ENCODE measurements at places on chromosomes 3 and 15.

- no peak for DNase-seq
Measured at GRCh38 chr3:48528754-48529153, 24.8 kb upstream of the SHISA5 start.

DNA sequence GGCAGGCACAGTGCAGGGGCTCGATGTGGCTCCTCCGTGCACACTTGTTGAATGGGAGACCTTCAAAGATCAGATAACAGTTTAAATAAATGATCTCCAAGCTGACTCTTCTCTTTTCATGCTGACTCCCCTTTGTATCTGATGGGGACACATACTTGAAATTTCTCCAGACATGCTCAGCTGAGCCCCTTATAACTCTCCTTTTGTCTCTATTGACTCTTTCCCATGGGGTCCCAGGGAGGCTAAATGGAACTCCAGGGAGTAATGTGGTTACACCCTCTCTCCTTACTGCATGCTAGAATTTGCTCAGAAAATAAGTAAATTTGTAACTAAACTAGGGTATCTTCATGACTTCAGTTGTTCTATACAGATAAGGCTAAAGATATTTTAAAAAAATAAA is 48.2 kb upstream of the TM4SF4 start:
- DNase-seq: no peak

DNA sequence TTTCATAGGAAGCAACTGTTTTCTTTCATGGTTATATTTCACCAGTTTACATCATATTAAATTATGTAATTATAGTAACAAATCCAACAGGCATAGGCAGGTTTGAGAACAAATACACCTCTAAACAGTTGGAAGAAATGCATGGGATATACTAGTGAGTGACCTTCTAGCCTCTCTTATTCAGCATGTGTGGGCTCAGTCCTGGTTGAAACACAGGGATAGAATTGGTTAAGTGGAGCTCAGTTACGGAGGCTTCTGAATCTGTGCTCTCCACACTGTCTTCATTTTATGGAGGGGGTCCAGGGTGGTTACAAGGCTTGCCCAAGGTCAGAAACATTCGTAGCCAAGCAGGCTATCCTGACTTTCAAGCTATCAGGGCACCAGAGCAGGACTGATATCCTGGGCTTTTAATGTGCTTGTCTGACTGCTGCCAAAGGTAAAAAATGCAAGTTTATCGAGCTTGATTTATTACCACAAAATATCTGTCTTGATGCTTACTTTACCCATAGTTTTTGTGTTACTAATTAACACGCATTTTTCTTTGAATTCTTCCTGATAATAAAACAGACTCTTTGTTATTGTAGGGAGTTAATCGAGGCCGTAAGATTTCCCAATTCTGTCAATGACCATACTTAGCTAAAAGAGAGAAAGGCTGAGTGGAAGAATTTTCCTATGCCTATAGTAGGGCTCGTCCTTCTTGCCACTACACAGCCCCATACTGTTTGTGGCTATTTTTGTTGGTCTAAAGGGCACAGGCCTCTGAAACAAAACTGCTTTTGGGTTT is 89.6 kb downstream of the FILIP1L start:
- no peak for DNase-seq

- no peak for DNase-seq
Measured at GRCh38 chr3:113263020-113263419, 51.7 kb downstream of the BOC start.

DNA sequence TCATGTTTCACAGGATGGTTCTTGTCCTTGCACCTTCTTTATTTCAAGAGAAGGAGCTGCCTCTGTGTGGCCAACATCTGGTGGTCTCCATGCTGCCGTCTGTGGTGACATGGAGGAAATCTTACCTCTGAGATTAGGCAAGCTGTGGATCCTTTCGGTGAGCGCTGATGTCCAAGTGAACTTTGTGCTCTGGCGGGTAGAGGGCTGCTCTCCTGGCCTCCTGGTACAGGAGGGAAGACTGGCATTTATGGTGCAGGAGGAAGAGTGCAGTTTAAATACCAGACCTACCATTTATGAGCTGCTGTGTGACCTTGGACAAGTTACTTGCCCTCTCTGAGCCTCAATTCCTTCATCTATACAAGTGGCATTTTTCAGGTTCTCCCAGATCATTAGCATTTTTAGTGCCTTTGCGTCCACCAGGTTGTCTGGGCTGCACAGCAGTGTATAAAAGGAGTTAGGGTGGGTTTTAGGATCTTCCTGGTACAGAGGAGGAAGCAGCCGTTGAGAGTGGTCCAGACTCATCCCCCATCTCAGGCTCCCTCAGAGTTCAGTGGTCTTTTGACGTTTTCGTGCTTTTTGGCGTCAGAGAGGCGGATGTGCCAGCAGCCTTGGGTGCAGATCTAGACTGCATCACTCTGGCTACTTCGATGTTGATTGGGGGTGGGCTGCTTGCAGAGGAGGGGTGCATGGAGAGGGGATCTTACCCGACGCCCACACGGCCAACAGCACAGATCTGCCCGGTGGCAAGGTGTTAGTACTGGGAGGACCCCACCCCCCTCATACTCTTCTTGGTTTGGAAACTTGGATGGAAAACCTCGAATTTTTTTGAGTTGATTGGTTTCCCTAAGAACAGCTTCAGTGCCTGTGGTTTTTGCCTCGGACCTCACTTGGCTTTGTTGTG is 162.2 kb downstream of the ITPR1 start:
- no peak for DNase-seq

GRCh38 chr3:66816090-66816761 is 181.9 kb upstream of the KBTBD8 start:
- no peak for DNase-seq

GRCh38 chr3:146052056-146052790 is 108.8 kb downstream of the PLOD2 start:
- DNase-seq: no peak

- DNase-seq: no peak
Measured at GRCh38 chr3:1381647-1382036, 288.8 kb downstream of the CNTN6 start.

- no peak for DNase-seq
Measured at GRCh38 chr3:140363801-140364200, 314.1 kb upstream of the TRIM42 start.

DNA sequence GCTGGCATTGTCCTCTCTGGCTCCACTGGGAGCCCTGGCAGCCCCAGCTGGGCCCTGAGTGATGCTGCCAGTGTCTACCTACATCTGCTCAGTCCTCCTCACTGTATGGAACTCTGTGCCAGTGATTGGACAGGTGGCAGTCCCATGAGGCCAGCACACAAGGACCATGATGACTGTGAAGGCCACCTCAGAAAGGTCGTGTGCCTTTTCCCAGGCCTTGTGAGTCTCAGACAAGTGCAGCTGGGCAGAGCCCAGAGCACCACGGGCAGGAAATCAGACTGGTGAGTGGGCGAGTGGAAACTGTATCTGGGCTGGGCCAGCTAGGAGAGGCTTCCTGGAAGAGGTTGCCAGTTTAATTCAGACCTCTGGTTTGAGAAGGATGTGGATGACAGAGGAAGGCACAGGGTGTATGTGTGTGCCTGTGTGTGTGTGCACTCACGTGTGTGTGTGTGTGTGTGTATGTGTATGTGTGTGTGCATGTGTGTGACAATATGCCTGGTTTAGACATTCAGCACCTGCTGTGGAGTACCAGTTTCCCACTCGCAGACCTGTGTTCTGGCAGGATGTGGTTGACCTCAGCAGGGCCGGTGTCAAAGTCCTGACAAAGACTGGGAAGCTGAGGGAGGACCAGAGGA is 7.0 kb downstream of the MAPKAPK3 start:
- no peak for DNase-seq

- no peak for DNase-seq
Measured at GRCh38 chr3:132145833-132146232, 111.0 kb upstream of the CPNE4 start.

DNA sequence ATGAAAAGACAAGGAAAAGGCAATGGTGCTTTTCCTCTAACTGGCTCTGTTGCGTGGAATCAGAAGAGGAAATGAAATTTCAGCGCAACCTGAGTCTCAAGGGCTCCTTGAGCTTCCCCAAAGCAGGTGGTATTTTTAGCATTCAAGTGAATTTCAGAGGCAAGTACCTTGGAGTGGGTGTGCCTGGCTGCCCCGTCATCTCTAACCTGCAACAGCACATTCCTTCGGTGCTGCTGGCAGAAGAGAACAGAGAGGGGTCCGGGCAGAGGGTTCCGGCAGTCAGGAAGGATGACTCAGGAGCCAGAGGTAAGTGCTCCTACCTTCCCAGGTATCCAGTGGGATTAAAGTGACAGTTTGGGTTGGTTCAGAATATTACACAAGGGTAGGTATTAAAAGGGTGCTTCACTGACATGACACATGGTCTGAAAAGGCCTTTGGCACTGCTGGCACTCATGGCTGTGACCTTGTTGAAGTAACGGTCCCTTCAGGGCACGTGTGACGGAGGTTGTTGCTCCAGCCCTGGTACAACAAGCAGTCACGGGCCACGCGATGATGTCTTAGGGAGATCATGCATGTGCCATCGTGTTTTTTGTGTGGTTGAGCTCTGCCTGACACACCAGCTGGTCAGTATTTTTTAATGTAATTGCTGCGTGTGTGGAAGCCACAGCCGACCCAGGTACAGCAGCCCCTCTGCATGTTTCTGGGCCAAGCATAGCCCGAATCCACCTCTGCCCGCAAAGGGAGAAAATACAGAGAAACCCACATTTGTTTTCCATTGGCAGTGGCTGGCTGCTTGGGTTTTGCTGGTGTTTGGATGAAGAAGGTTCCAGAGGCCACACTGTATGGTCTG is 75.7 kb downstream of the LRRK1 start:
- DNase-seq: no peak

- no peak for DNase-seq
Measured at GRCh38 chr3:18217507-18218174, 207.5 kb downstream of the SATB1 start.

DNA sequence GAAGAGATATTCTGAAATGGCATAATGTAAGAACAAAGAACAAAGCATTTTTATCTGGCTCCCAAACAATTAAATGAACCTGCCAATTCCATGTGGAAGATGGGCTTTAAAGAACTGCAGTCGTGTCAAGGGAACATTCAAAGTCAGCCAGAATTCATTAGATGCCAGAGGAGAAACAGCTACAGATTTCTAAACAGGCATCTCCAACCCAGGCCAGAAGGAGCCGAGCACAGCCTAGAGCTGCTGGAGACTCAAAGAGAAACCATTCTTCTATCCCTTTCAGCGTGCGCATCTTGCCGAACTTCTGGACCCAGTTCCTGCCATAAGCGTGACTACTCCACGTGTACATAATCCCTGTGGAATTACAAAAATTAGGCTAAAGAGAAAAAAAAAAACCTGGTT is 60.4 kb downstream of the MB21D2 start:
- DNase-seq: no peak

DNA sequence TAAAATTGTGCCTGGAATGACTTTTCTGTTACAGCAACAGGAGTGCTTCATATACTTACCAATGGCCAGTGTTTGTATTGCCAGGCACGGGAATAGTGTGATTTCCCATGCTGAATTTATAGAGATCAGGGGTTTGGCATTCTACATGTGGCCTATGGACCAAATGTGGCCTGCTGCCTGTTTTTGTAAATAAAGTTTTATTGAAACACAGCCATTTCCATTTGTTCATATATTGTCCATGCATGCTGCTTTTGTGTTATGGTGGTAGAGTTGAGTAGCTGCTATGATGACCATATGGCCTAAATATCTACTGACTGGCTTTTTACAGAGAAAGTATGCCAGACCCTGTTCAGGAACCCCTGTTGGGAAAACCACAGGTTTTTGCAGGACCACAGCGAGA is 55.6 kb downstream of the SLCO3A1 start:
- no peak for DNase-seq

DNA sequence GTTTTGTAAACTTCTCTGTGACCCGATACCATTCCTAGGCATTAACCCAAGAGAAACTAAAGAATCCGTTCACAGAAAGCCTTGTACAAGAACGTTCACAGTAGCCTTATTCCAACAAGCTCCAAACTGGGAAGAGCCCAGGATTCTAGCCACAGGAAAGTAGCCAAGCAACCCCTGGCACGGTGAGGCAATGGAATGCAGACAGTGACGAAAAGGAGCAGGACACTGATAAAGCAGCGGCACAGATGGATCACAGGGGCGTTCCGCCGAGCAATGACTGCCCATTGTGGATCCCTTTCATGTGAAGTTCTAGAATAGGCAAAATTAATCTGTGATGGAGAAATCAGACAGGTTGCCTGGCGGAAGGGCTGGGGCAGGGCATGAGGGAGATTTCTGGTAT is 198.7 kb upstream of the CHRNA7 start:
- DNase-seq: no peak

DNA sequence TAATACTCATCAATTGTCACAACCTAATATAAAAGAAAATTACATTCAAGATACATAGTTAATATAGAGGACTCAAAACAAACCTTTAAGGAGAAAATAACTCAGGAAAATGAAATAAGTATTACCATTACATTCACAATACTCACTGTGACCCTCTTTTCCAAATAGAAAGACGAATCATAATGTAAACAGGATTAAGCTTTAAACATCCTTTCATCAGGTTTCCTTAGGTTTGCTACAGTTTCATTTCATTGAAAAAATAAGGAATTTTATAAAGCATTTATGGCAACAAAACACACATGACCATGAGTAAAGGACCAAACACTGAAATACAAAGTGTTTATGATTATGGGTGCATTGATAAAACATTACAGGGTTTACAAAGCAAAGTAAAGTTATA is 162.7 kb downstream of the ALCAM start:
- no peak for DNase-seq

GRCh38 chr15:28891588-28891987 is 5.8 kb downstream of the APBA2 start:
- DNase-seq: no peak

DNA sequence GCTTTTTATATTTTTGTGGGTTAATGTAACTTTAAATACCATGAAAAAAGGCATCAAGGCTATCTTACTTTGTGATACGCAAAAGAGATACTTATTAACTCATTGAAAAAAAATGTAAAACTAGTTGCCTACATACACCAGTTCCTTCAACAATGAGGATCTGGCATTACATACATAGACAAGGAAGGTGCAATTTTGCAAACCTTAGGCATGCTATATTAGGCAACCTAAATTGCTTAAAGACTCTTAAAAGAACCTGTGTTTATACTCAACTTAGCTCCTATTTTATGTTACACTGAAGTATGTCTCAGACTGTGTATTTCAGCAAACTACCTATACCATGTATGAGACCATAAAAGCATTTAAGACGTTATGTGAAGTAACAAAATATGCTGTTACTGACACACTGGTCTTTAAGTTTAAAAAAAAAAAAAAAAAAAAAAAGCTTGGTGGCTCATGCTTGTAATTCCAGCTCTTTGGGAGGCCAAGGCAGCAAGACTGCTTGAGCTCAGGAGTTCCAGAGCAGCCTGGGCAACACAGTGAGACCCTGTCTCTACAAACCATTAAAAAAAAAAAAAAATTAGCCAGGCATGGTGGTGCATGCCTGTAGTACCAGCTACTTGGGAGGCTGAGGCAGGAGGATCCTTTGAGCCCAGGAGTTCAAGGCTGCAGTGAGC is 9.1 kb downstream of the TASOR start:
- DNase-seq: no peak

Measured in stimulated activated CD4-positive, alpha-beta T cell treated with anti-CD3 and anti-CD28 coated beads, TNF-alpha, amount 100 ng/mL, for 1 hour (primary cell).